ENCODE measurements at places on chromosomes 5 and 9.

GRCh38 chr9:78112406-78112805 is 80.8 kb upstream of the GNAQ start:
- DNase-seq, result no peak

DNA sequence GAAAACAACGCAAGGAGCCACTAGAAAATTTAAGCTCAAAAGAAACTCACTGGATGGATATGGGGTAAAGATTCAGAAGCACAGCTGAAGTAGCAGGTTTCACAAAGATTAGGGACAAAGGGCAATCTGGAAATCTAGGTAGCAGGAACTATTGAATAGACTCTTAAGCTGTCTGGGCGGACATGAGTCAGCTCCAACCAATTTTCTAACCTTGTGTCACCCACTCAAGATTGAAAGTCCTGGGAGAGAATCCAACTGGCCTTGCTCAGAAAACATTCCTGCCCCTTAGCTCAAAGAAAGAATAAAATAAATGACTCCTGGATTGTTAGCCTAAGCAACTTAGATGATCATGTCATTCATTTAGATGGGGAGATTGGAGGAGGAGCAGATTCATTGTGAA is 69.2 kb downstream of the STK32A start:
- no peak for DNase-seq

GRCh38 chr9:89886281-89886700 is 281.5 kb downstream of the GADD45G start:
- no peak for DNase-seq

DNA sequence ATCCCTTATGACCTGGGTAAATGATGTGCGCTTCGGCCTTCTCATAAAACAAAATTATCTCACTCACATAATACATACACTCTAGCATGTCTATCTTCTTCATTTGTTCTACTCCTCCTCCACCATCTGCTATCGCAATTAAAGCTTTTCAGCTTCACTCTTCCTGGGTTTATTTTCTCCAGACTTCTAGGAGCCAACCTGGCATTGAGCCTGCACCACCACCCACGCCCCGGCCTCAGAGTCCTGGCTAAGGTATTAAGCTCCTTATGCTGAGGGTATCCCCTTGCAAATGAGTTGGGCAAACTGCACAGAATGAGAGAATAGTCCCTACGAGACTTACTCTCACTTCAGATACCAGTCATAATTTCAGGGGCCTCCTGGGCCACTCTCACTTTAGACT is 236.1 kb upstream of the CDH12 start:
- DNase-seq, result no peak

GRCh38 chr9:136840140-136840876 is 2.0 kb upstream of the AJM1 start:
- no peak for DNase-seq

- no peak for DNase-seq
These were observed 428.4 kb upstream of the MPDZ start for GRCh38 chr9:13707612-13708576.

DNA sequence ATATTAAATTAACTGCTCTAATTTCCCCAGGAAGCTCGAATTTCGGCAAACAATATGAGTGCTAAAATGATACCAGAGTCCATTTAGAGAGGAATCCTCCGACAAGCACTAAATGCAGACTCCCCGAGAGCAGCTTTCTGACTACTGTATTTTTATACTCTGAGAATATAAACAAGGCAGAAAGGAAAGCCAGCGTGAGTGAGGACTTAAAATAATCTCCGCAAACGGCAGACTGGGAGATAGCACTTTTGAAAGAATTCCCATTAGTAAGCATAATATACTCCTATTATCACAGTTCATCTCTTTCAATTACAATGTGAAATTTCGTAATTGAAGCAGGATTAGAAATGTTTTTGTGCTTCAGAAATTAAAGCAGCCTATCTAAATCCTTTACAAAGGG is 269.4 kb upstream of the PANK3 start:
- DNase-seq, result no peak

- DNase-seq, result no peak
These were observed 346.4 kb upstream of the SLC24A2 start for GRCh38 chr9:20135119-20135697.

- DNase-seq, result no peak
These were observed 65.4 kb downstream of the DRD1 start for GRCh38 chr5:175378444-175379028.

- DNase-seq, result no peak
These were observed 289.6 kb upstream of the ADAMTSL1 start for GRCh38 chr9:18184401-18184800.

DNA sequence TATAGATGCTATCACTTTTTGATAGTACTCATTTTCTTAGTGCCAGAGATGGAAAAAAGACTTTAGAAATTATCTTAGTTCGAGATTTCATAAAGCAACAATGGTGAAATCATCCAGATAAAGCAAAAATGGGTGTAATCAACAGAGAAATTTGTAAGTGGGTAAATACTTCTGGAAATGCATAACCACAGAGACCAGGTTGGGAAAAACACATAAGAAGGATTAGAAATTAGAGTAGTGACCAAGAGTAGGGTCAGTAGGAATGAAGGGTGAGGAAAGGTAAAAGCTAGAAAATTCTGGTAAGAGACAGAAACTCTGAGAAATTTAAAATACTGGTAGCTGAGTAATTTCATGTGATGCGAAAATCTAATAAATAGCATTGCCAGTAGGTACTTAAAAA is 11.2 kb downstream of the EDIL3 start:
- DNase-seq, result no peak

GRCh38 chr9:124079176-124079925 is 67.8 kb downstream of the LHX2 start:
- no peak for DNase-seq

DNA sequence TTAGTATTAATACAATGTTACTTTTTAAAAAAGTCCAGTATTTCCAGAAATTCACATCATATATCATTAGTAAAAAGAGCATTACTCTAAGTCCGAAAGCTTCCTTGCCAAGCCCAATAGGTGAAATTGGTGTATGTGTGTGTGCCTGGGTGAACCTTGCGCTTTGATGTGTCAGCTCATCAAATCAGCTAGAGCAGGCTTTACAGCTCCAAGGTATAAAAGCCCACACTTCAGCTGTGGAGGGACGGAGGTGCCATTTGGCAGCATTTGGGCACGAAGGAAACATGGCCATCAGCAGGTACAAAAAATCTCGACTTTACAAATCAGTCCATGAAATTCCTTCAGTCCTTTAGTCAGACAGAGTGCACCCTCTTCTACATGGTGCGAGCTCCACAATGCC is 76.5 kb upstream of the IL7R start:
- no peak for DNase-seq

DNA sequence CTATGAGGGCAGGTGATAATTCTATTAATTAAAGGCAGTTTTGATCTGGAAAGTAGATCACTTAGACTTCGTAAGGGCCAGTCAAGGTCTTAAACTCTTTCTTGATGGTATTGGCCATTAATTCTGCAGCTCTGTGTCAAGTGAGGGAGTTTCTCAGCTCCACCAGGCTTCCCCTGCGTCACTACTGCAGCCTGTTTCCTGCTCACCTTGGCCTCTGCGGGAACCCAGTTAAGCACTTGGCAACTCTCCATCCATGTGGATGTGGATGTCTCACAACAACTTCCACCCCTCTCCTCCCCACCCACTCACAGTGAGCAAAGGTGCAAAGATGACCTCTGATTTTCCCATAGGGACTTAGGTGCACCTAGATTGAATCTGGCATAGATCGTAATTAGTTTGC is 191.6 kb downstream of the PLK2 start:
- no peak for DNase-seq

GRCh38 chr9:2469681-2470221 is 151.8 kb upstream of the VLDLR start:
- no peak for DNase-seq

DNA sequence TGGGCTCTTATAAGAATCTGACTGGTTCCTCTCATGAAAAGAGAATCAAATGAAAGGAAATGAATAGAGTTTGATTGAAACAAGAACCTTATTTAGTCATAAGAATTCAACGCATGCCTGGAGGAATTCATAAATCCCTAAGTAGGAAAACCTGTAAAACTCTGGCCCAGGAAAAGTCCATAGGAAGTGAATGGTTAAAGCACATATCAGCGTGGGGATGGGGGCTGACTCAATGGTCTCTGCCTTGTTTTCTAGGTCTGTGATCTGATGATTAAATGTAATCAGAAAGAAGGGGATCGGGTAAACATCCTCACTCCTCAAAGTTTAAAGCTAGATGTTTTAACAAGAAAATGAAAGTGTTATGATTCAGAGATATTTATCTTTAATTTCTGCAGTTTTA is 759.4 kb upstream of the C9orf72 start:
- DNase-seq, result no peak

DNA sequence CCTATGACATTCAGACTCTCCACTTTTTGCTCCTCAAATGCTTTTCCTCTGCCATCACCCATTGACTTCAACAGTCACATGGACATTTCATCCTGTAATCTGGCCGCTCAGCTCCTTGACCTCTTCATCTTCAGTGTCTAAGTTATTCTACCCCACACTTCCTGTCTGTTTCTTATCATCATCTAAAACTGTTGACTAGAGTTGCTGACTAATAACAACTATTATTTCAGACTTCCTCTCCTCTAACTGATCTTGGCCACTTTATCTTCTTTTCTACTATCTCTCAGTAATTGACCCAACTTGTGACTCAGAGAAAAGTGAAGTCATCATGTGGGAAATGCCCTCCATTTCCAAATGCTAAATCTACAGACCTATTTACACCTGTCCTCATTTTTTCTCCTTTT is 254.7 kb upstream of the TRPC7 start:
- no peak for DNase-seq

DNA sequence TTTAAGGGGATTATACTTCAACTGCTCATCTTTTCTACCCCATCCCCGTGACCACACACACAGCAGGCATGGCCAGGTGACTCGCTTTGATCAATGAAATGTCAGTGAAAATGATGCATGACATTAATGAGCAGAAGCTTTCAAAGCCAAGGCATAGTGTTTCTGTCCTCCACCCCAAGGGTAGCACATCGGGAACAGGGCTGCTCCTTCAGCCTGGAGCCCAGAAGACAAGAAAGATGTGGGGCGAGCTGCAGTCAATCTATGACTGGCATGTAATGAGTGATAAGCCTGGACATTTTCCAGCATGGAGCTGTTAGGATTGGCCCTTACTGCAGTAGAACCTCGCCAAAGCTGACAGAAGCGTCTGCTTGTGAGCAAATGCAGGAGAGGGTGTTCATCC is 122.6 kb upstream of the IRX2 start:
- DNase-seq, result no peak

- DNase-seq, result no peak
These were observed 4.9 kb upstream of the IFNA21 start for GRCh38 chr9:21171351-21171750.

DNA sequence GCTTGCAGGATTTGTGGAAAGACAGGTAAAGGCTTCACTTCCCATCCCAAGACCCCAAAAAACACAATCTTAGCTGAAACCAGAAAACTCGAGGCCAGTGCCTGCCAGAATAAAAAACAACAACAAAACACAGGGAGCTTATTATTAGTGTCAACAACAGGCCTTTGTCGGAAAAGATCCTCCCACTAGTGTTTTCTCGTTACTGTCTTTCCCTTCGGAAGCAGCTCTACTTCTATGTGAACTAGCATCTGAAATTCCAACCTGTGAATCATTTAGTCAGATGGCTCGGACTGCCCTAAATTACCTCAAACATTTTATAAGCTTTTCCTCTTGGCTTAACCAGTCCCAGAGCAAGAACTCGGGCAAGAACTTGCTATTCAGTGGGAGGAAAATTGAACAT is 122.2 kb upstream of the GNA14 start:
- no peak for DNase-seq

DNA sequence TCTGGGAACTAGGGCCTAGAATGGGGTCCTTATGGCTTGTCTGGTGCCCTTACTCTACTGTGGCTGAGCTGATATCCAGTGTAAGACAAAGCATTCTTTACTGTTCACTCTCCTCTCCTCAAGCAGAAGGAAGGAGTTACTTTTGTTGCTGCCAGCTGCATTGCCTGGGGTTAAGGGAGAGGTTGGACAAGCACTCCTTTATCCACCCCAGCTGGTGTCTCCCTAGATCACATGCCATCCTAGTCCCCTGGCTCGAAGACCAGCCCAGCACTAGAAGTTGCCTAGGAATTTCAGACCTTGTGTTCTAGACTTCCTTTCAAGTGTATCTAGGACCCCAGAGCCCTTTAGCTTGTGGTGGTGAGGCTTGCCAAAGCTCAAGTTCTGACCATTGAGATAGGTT is 1051.5 kb upstream of the C9orf72 start:
- no peak for DNase-seq

- DNase-seq, result no peak
These were observed 394.4 kb upstream of the ZNF608 start for GRCh38 chr5:125140855-125141254.

DNA sequence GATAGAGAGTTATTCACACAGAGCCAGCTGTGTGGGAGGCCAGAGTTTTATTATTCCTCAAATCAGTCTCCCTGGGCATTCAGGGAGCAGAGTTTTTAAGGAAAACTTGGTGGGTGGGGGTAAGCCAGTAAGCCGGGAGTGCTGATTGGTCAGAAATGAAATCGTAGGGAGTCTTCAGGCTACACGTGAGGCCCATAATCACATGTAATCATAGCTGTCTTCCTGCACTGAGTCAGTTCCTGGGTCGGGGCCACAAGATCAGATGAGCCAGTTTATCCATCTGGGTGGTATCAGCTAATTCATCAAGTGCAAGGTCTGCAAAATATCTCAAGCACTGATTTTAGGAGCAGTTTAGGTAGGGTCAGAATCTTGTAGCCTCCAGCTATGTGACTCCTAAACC is 10.8 kb upstream of the TTC39B start:
- no peak for DNase-seq

- no peak for DNase-seq
These were observed 4.0 kb downstream of the SQSTM1 start for GRCh38 chr5:179824745-179825112.

DNA sequence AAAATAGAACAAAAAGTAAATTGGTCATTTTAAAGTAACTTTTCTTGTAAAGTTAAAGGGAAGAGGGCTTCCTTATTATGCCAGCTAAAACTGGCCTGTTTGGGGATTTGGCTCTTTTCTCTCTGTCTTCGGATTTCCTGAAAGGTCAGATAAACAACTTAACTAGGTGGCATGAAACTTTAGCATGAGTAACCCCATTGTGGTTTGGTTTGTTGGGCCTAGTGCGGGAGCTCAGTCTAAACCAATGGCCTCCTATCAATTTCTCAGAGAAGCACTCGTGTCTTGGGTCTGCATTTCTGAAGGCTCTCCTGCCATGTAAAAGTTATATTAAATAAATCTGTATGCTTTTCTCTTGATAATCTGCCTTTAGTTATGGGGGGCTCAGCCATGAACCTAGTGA is 48.5 kb upstream of the ANKH start:
- DNase-seq, result no peak
